HEK293T (cell line): ENCODE measurements at places on chromosomes 16 and 17.

DNA sequence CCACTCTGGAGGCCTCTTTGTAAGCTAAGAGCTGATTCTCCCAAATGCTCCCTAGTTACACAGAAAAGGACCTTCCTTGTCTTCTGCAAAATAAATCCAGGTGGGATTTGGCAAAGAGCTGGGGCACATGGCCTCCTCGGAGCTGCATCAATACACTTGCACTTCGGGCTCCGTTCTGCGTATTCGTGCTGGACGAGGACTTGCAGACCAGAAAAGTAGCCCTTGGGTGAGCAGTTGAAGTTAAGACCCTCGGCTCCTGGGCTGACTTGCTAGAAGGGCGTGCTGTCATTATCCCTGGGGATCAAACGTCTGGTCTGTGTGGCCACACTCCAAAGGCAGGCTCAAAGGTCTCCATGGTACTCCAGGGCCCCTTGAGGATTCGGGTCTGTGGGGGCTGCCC lies 144.2 kb upstream of the RPH3AL start:
- DNase-seq = no peak

- DNase-seq = no peak
Measured at GRCh38 chr16:85657996-85658395, 30.8 kb downstream of the GINS2 start.

- DNase-seq = peak; percentile 95
Measured at GRCh38 chr16:30112197-30113030, 923 bp downstream of the GDPD3 start.

DNA sequence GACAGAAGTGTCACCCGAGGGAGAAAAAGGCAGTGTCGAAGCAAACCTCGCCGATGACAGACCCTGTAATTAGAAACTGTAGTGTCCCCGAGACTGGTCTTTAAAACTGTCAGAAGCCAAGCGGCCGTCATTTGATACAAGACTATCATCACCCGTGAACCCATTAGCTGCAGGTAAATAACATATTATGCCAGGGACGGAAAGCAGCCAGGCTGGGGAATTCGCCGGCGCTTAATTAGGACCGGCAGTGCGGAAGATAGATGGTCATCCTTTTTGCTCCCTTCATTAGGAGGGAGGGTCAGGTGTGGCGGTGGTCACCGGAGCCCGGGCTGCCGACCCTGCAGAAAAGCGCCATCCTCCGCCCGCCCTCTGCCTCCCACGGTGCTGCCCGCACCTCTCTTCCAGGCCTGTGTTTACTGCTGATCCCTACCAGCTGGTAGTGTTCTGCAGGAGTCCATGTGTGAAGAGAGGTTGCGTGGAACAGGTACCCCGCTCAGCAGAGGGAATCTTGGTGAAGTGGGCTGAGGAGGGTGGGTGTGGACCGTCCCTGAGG lies 109.4 kb upstream of the GSE1 start:
- DNase-seq = no peak

- no peak for DNase-seq
Measured at GRCh38 chr17:76083536-76084182, 4.7 kb downstream of the ZACN start.

DNA sequence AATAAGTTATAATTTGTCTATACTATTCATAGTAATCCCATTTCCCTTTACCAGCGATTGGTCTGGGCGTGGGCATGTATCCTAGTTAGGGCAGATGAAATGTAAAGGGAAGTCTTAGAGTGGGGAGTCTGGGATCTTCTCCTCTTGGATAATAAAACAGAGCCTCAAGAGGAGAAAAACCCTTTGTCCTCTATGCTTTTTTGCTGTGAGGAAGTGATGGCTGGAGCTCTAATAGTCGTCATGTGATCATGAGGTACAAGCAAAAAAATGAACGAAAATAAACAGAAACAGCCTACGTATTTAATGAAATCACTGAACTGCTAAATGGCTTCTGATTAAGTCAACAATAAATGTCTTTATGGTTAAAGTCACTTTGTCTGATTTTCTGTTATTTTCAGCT lies 26.8 kb downstream of the EFCAB5 start:
- no peak for DNase-seq

GRCh38 chr16:15790458-15790857 lies 66.4 kb downstream of the MYH11 start:
- DNase-seq = no peak

GRCh38 chr17:74480290-74480689 lies 13.9 kb downstream of the CD300A start:
- no peak for DNase-seq

DNA sequence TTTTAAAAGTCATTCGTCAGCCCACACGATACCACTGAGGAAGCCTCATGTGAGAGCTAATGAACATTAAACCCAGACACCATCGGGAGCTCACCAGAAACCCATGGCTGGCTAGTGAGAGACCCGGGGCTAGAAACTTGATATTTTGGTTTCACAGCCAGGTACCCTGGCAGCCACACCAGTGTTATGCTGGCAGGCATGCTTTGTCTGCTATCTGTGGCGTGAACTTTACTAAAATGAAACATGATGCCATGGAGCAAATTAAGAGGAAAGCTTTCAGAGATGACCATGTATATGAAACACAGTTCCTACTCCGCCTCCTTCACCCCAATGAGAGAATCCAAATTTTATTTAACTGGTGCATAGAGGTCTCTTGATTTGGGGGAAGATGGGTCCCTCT lies 291.2 kb downstream of the IRX3 start:
- DNase-seq = no peak

- no peak for DNase-seq
Measured at GRCh38 chr17:76176701-76177574, 35.9 kb upstream of the FOXJ1 start.

GRCh38 chr17:78137392-78138203 lies 7.0 kb downstream of the TMC8 start:
- DNase-seq = no peak

GRCh38 chr17:37339321-37339720 lies 36.5 kb upstream of the C17orf78 start:
- no peak for DNase-seq

GRCh38 chr16:17578981-17579874 lies 108.5 kb upstream of the XYLT1 start:
- peak; percentile 61 for DNase-seq

GRCh38 chr16:57507136-57508034 lies 21.1 kb upstream of the DOK4 start:
- no peak for DNase-seq

DNA sequence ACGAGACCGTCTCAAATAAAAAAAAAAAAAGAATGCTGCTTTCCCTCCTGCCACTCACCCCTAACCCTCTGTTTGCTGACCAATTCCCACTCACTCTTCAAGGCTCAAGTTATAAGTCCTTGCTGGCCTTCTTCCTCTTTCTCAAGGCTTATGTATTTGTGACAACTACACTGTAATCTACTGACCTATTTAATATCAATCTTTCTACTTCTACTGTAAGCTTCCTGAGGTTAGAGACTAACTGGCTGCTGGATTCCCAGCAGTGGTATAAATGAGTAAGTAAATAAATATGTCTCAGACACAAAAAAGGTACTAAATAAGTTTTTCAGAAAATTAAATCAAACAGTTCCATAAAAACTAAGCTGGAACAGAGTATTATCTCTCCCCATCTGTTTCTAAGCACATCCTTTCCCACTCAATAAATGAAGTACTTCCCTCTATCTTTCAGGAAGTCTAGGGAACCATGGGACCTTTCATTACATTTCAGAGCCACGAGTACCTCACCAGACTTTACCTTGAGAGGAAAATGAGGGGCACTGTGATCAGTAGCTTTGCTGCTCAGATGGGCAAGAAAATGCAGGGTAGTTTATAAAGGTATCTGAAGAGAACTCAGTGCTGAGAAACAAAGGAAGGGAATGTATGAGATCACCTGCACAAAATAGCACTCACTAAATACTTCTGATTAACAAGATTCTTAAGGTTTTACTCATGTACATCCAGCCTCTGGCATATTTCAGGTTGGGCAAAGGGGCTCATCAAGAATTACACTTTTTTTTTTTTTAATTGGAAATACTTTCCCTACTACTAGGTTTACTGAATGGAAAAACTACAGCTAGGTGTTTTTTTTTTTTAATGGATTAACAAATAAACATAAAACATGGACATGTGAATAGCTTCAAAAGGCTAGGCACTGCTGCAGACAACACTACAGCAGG lies 10.8 kb downstream of the SSH2 start:
- no peak for DNase-seq

DNA sequence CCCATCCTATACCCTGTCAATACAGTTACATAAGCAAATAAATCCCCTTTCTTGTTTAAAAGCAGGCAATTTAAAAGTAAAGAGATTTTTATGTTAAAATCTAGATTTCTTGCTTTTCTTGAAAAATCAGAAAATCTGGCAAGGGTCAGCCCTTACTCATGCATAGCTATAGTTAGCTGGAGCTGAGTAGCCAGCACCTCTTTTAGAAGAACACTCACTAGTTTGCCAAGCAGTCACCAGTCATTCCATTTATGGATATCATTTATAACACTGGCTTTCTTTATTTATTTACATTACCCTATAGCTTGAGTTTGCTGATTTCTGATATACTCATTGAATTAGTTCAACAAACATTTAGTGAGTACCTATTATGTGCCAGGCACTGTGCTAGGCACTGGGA lies 45.7 kb downstream of the NXPH3 start:
- no peak for DNase-seq

DNA sequence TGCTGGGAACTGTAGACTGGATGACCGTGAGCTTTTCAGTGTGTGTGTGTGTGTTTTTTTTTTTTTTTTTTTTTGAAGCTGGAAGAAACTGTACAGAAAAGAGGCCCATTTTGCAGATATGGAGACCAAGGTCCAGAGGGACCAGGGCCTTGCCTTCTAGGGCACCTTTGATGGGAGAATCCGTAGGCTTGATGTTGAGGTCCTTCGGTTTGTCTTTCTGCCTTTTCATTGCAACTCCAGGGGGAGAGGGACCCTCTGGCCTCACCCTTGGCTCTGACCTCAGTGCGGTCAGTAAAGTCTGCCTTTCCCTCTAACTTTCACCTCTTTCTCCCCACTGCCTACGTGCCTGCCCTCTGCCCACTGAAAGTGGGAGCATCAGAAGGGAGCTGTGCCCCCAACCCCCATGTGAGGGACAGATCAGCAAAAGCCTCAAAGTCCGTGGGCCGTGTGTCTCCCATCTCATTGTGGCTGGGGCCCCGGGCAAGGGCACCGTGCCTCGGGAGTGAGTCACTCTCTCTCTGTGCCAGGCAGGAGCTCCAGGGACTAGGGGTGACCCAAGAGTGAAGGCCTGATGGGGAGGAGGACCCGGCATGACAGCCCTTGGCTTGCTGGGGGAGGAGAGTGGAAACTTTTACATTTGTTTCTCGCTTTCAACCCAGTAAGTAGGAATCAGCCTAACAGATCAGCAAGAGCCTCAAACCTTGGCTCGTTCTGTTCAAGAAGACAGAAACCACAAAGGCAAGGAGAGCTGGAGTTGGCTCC lies 123.6 kb downstream of the CMIP start:
- no peak for DNase-seq

DNA sequence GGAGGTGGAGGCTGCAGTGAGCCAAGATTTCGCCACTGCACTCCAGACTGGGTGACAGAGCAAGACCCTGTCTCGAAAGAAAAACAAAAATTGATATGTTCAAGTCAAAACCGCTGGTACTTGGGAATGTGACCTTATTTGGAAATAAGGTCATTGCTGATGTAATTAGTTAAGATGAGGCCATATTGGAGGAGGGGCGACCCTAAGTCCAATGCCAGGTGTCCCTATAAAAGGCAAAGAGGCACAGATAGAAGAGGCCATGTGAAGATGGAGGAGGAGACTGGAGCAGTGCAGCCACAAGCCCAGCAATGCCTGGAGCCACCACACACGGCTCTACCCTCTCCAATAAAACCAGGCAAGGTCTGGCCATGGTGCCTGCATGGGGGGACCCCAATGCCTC lies 50.8 kb upstream of the JPH3 start:
- DNase-seq = no peak
